ENCODE measurements at places on chromosomes 5 and 9.
A peak's percentile ranks its signal among the peaks of the same experiment; 100 is the strongest.

DNA sequence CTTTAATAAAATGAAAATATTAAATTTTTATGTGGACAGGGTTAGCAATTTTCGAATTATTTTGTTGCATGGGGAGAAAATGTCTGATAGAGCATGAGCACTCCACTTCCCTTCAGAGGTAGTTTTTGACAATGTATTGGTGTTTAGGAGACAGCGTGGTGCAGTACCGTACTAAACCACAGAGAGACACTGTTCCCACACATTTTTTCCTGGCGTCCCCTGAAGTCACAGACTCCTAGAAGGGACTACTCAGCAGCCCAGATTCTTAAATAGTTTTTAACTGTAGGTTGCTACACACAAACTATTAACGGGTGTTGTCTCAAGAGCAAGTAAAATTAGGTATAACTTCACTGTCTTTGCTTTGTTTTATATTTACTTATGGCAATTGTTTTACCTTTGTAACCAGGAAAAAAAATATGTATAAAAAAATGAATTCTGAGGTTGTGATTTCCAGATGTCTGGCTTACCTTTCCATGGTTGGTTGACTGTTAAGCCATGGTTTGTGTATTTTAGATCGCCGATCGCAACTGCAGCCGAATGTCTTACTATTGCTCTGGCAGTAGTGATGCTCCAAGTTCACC, 171.2 kb downstream of the DOCK8 start:
- no peaks in the 10 kb centered on the region for H3K27me3 ChIP-seq
- no peak overlapping the region for H3K4me3 ChIP-seq
- H3K4me1 ChIP-seq, result peaks cover 30% of the 10 kb centered on the region
- H3K27ac ChIP-seq, result no peak overlapping the region

- no peaks in the 10 kb centered on the region for H3K36me3 ChIP-seq
- no peaks in the 10 kb centered on the region for H3K27me3 ChIP-seq
- H3K4me3 ChIP-seq, result no peak overlapping the region
- H3K4me1 ChIP-seq, result no peaks in the 10 kb centered on the region
- DNase-seq, result no peak
Observed at GRCh38 chr5:125611541-125611940, 811.7 kb upstream of the GRAMD2B start.

DNA sequence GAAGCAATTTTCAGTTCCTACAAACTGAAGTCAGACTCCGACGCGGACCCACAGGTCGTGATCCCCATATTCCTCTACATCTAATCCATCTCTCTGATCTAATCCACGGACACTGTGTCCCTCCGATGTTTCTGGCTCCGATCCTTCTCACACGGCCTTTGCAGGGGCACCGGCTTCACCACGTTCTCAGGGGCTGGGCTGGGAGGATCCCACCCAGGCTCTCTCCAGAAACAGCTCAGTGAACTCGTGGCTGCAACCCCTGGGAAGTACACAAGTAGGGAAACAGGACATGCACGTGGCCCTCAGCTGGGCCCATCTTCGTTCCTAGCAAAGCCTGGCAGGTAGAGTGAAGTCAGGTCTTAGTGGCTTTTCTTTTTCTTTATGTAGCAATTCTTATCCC, 49.1 kb upstream of the OLFM1 start:
- H3K4me1 ChIP-seq, result no peaks in the 10 kb centered on the region
- DNase-seq, result no peak
- no peaks in the 10 kb centered on the region for H3K27me3 ChIP-seq
- no peak overlapping the region for H3K4me3 ChIP-seq

GRCh38 chr5:59597690-59598546, 295.6 kb downstream of the PDE4D start:
- peaks cover 19% of the 10 kb centered on the region for H3K4me1 ChIP-seq
- no peaks in the 10 kb centered on the region for H3K27me3 ChIP-seq
- H3K4me3 ChIP-seq, result no peak overlapping the region
- no peak overlapping the region for H3K27ac ChIP-seq

DNA sequence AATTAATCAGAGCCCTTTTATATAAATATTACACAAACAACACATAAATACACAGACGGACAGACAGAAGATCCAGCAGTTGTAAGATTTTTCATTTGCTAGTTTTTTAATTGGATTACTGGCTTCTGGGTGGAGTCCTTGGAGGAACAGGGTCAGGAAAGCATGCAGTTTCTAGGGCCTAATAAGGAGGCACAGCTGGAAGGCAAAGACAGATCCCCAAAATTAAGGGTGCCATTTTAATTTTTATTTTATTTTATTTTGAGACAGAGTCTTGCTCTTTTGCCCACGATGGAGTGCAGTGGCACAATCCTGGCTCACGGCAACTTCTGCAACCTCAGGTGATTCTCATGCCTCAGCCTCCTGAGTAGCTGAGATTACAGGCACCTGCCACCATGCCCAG, 49.5 kb downstream of the PTGS1 start:
- no peaks in the 10 kb centered on the region for H3K4me1 ChIP-seq
- DNase-seq, result peak; percentile 18
- no peak overlapping the region for H3K4me3 ChIP-seq
- H3K36me3 ChIP-seq, result no peaks in the 10 kb centered on the region
- no peak overlapping the region for H3K27ac ChIP-seq

- H3K4me1 ChIP-seq, result peaks cover 22% of the 10 kb centered on the region
- no peak overlapping the region for H3K27ac ChIP-seq
- no peak overlapping the region for H3K4me3 ChIP-seq
- no peaks in the 10 kb centered on the region for H3K36me3 ChIP-seq
- no peak for DNase-seq
Observed at GRCh38 chr5:139460455-139460854, 2.1 kb downstream of the ECSCR start.

- peaks cover 16% of the 10 kb centered on the region for H3K4me1 ChIP-seq
- no peak overlapping the region for H3K27ac ChIP-seq
- no peak overlapping the region for H3K4me3 ChIP-seq
- no peaks in the 10 kb centered on the region for H3K36me3 ChIP-seq
Observed at GRCh38 chr5:158589939-158590338, 509.8 kb downstream of the EBF1 start.

DNA sequence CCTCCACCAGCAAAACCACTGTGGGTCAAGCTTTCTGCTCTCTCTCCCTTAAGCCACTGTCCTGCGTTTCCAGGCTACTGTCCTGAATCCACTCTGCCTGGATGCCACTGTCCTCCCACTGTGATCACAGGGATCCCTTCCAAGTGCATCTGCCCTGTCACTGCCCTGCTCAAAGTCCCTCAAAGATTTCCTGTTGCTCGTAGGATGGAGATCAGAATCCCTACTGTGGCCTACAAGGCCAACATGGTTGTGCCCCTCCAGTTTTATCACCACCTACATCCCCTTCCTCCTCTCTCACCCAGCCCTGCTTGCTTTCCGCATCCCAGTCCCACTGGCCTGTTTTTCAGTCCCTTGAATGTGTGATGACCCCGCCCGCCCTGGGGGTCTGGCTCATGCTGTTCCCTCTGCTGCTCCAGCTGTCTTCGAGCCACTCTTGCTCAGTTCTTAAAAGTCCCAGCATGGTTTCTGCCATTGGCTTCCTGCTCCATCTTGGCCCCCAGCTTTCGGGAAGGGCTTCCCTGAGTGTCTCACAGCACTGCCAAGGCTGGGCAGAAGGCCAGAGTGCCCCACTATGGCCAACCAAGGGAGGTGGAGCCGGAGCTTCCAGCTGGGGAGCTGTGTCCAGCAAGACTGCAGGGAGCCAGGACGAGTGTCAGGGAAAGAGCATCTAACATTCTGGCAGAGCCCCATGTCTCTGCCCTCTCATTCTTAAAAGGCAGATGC, 12.9 kb upstream of the FRRS1L start:
- no peaks in the 10 kb centered on the region for H3K4me1 ChIP-seq
- no peak for DNase-seq
- H3K27ac ChIP-seq, result no peak overlapping the region
- no peaks in the 10 kb centered on the region for H3K36me3 ChIP-seq

GRCh38 chr5:30239331-30240022, 954.0 kb upstream of the CDH6 start:
- no peaks in the 10 kb centered on the region for H3K27me3 ChIP-seq
- peak; percentile 40 for DNase-seq
- no peak overlapping the region for H3K27ac ChIP-seq
- H3K4me1 ChIP-seq, result peaks cover 5% of the 10 kb centered on the region

GRCh38 chr5:134503937-134504437, 21.5 kb upstream of the JADE2 start:
- H3K27me3 ChIP-seq, result no peaks in the 10 kb centered on the region
- DNase-seq, result no peak
- peaks cover 34% of the 10 kb centered on the region for H3K4me1 ChIP-seq
- no peak overlapping the region for H3K4me3 ChIP-seq
- no peaks in the 10 kb centered on the region for H3K36me3 ChIP-seq
- H3K27ac ChIP-seq, result peak overlapping the region; percentile 80

GRCh38 chr9:69555802-69556201, 116.4 kb downstream of the APBA1 start:
- no peaks in the 10 kb centered on the region for H3K27me3 ChIP-seq
- no peak for DNase-seq
- no peak overlapping the region for H3K27ac ChIP-seq
- no peaks in the 10 kb centered on the region for H3K36me3 ChIP-seq
- no peaks in the 10 kb centered on the region for H3K4me1 ChIP-seq

GRCh38 chr5:104594850-104595249, 1032.3 kb upstream of the NUDT12 start:
- H3K4me1 ChIP-seq, result no peaks in the 10 kb centered on the region
- H3K4me3 ChIP-seq, result no peak overlapping the region
- DNase-seq, result no peak
- no peak overlapping the region for H3K27ac ChIP-seq
- H3K36me3 ChIP-seq, result 0 out of 2 replicates have a peak, but pooled peaks cover 4% of the 10 kb centered on the region

DNA sequence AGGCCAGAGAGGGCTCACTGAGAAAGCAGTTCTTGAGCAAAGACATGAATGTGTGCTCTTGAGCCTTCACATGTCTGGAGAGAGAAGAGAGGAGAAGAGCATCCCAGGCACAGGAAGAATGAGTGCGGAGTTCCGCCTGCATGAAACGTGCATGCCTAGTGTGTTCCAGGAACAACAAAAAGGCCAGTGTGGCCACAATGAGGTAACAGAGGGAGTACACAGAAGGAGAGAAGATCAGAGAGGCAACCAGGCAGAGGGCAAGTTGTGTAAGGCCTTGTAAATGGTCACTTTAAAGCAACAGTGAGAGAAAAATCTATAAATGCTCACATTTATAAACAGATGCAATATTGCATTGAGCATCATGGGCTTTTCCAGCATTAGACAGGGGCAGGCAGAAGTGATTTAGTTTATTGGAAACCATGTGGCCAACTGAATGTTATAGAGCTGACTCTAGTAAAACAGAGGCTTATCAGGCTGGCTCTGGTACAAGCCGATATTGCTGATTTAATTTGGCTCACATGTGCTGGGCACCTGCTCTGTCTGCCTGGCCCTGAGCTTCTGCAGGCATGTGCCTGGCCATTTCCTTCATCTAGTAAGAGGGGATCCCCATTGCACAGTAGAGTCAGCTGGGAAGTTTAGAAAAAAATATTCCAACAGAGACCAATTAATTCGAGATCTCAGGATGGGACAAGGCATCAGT, 185.3 kb downstream of the SAXO1 start:
- H3K27me3 ChIP-seq, result no peaks in the 10 kb centered on the region
- DNase-seq, result no peak
- peaks cover 8% of the 10 kb centered on the region for H3K36me3 ChIP-seq

DNA sequence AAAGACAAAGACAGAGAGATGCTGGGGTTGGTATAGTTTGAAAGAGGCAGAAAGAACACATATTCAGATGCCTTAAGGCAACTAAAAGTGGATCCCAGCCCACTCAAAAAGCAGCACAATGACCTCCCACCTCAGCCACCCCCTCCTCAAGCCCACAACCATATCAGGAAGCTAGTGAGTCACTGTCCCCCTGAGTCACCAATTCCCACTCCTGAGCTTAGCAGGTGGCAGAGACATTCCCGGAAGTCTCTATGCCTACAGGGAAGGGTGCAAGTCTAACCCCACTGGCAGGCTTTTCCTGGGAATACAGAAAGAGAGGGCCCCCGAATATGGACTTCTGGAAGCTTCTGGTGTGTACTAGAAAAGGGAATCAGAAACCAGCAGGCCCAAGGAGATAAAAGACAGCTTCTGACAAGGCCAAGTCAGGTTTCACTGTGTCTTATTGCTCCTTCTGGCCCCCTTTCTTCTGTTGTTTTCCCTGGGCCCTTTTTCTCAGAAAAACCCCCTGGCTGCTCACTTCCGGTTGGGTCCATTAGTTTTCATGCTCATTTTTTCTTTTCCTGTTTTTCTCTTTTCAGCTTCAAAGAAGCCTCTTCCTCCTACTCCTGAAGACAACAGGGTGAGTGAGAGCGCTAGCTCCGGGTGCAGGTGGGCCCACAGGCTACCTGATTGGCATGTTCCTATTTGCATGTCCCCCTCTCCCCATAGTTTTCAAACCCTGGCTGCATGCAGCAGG, 36.8 kb downstream of the ITK start:
- H3K4me1 ChIP-seq, result no peaks in the 10 kb centered on the region
- no peak overlapping the region for H3K4me3 ChIP-seq
- no peak overlapping the region for H3K27ac ChIP-seq
- no peaks in the 10 kb centered on the region for H3K36me3 ChIP-seq
- no peaks in the 10 kb centered on the region for H3K27me3 ChIP-seq
- DNase-seq, result no peak

DNA sequence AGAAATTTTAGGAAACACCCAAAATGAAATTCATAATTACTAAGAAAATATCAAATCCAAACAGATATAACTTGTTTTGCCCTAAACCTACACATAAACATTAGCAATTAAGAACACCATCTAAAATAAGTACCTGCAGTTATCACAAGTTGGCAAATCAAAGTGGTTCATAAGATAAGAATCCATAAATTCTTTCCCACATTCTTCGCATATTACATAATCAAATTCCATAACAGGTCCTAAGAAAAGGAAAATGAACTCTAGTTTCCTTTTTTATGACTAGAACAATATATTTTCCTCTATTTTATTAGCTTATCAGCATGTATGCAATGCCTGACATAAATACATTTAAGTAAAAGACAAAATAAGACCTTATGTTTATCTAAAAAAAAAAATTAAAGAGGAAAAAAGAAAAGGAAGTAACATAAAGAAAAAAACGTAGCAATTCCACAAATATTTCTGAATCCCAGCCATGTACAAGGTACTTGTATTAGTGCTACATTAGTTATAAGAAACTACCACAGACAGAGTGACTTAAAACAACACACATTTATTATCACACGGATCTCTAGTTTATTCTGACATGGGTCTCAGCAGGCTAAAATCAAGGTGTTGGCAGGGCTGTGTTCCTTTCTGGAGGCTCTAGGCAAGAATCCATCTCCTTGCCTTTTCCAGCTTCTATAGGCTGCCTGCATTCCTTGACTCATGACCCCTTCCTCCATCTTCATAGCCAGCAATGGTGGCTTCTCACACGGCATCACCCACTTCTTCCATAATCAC, 7.5 kb downstream of the XPA start:
- peaks cover 5% of the 10 kb centered on the region for H3K27me3 ChIP-seq
- DNase-seq, result no peak
- H3K4me3 ChIP-seq, result no peak overlapping the region
